CD4-positive, alpha-beta T cell treated with Interferon alpha-2 for 1 hour (primary cell): ENCODE measurements at places on chromosomes 11 and 22.

DNA sequence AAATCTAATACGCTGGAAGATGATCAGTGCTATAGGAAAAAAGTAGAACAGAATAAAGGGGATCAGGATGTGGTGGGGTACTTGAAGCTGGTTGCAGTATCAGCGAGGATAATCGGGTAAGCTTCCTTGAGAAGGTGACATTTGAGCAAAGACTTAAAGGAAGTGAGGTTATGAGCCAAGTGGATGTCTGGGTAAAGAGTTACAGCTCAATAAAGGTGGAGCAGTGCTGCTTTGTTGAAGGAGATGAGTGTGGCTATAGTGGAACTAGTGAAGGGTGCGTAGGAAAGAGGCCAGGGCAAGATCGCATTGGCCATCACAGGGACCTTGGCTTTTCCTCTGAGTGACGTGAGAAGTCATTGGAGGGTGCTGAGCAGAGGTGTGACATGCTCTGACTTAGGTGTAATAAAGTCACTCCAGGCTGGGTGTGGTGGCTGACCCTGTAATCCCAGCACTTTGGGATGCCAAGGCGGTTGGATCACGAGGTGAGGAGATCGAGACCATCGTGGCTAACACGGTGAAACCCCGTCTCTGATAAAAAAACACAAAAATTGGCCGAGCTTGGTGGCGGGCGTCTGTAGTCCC, 2.3 kb upstream of the SYVN1 start:
- no peak for DNase-seq

- no peak for DNase-seq
Observed at GRCh38 chr11:80822308-80822707, 1381.5 kb upstream of the TENM4 start.

DNA sequence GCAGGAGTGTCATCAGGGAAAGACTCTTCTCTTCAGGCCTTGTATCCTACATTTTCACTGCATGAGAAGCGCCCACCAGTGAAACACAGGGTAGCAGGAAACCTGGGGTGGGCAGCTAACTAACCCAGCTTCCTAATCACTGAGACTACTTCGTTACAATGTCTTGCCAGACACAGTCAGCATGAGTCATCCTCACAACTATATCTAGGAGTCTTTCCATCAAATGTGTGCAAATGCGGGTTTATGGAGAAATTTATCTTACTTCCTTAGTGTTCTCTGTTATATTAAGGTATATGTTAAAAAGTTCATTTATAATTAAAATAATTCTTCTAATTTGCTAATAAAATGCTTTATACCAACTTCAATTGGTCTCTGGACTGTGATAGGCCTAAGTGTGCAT, 79.9 kb upstream of the RAB1B start:
- DNase-seq = no peak

- DNase-seq = no peak
Observed at GRCh38 chr11:16741473-16741872, 3.0 kb downstream of the C11orf58 start.

- no peak for DNase-seq
Observed at GRCh38 chr11:31822175-31822926, 11.2 kb upstream of the PAX6 start.

DNA sequence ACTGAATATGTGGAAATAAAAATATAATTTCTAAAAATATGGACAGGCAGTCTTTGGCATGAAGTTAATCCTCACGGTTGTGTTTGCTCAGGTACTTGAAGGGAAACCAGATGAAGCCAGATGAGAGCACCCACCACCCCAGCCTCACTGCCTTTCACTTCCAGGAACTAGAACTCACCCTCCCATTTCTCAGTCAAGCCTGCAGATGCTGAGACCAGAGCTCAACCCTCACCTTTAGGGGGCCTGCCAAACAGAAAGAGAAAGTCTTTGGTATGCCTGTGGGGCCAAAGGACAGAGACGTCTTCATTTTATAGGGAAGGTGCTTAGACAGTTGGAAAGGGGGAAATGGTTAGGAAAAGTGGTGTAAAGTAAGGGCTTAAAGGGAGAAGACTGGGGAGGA, 252.8 kb upstream of the PLET1 start:
- DNase-seq = no peak
